Activated CD4-positive, CD25-positive, alpha-beta regulatory T cell (primary cell): ENCODE measurements at places on chromosomes 7 and 10.

DNA sequence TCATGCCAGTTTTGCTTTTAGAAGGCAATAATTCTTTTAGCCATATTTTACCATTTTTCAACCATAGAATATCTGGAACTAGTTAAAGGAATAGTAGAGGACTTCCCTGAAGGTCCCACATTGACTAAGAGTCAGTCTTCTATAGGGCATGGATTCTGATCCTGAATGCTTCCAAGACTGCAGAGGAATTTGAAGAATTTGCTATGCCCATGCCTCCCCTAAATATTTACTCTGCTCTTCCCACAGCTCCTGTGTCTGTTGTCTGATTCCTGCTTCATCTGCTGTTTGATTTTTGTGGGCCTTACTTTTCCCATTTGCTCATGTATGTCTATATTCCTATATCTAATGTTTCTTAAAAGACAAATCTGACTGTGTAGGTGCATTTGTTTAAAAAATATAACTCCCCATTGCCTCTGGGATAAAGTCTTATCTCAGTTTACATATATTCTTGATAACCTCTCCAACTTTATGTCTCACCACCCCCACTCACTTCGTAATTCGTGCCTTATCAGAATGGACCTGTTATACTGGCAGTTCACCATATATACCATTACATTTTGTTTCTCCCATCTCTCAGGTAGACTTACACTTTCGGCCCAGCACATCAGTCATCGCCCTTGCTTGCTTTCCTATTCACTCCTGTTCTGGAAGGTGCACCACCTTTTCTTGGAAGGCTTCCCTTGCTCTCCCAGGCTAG lies 33.9 kb downstream of the LRRC4 start:
- DNase-seq = no peak

DNA sequence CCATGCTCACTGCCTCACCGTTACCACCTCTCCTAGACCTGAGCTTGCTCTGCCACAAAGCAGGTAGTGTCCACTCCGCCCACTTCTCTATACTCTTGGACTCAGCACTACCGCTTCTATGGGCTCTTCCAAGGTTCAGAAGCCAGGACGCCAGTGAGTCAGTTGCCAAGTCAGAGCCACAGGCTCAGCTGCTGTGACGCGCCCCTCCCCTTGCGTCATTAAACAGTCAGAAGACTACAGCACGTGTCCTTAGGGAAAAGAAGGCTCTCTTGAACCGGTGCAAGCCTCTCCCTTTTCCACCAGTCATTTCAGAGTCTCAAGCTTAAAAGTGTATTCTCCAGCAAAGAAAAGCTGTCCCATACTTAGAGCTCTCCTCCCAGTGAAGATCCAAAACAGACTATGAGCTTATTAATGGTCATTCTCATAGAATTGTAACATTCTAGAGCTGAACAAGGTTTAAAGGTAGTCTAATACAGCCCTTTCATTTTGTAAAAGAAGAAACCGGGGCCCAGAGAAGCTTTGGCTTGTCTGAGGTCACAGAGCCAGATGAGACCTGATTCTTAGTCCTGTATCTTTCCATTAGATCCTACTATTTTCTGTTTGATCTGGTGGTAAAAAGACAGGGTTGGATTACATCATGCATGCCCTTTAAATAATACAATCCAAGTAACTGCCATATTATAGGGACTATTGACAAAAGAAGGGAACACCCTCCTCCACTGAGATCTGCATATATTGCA lies 40.9 kb upstream of the MET start:
- no peak for DNase-seq

- DNase-seq = no peak
Observed at GRCh38 chr7:80445351-80445750, 66.5 kb downstream of the GNAT3 start.

GRCh38 chr7:17598846-17599245 lies 300.4 kb downstream of the AHR start:
- no peak for DNase-seq

GRCh38 chr10:112286837-112287818 lies 3.9 kb downstream of the TECTB start:
- no peak for DNase-seq

DNA sequence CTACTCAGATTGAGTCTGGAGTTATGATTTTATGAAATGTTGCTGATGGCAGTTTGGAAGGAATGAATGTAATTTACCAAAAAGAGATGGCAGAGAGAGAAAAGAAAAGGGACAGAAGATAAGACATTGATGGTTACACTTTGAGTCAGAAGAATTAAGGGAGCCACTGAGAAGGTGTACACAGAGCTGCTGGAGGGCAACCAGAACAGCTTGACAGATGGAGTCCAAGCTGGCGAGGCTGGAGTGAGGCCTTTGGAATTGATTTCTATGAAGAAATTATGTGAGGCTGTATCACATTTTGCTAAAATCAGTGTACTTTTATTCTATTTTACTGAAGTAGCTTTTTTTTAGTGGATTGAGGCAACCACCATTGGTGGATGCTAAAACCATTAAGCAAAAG lies 740.5 kb downstream of the REEP3 start:
- no peak for DNase-seq

- no peak for DNase-seq
Observed at GRCh38 chr7:69772718-69773436, 174.6 kb downstream of the AUTS2 start.

DNA sequence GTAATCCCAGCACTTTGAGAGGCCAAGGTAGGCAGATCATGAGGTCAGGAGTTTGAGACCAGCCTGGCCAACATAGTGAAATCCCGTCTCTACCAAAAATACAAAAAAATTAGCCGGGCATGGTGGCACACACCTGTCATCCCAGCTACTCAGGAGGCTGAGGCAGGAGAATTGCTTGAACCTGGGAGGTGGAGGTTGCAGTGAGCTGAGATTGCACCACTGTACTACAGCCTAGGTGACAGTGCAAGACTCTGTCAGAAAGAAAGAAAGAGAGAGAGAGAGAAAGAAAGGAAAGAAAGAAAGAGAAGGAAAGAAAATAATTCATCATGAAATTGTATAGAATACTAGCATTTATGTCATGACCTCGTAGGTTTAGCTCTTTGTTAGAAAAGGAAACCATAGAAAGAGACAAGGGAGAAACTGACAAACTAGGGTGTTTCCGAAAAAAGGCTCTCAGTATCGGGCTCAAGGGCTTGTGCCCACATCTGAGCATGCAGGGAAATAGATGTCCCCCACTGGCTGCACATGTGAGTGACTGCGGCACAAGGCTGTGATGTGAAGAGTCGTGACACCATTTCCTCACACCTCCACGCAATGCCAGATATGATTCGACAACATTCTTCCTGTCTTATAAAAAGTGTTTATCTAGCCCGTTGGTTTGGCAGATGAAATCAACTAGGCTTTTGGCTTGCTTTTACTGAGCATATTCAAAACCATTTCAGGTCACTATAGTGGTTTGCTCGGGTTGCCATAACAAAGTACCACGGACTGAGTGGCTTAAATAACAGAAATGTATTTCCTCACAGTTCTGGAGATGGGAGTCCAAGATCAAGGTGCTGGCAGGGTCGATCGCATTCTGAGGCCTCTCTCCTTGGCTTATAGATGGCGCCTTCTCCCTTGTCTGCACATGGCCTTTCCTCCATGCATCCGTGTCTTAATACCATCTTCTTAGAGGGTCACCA lies 2.0 kb downstream of the SRGN start:
- DNase-seq = no peak

GRCh38 chr7:98993024-98993897 lies 114.9 kb downstream of the TRRAP start:
- DNase-seq = no peak

DNA sequence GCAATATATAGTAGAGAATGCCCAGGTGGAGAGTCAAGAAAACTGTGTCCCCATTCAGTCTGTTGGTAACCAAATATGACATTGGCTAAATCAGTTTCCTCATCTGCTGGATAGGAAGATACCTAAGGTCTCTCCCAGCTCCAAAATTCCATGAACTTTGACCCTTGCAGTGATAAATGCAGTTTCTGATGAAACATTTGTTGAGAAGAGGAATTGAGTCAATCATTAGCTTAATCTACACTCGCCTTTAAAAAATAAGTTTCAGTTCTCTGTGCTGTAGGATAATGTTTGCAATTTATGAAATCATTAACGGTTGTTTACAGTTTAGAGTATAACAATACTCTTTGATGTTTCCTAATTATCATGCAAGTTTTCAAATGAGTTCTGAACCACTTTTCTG lies 38.0 kb upstream of the SLC25A13 start:
- no peak for DNase-seq

DNA sequence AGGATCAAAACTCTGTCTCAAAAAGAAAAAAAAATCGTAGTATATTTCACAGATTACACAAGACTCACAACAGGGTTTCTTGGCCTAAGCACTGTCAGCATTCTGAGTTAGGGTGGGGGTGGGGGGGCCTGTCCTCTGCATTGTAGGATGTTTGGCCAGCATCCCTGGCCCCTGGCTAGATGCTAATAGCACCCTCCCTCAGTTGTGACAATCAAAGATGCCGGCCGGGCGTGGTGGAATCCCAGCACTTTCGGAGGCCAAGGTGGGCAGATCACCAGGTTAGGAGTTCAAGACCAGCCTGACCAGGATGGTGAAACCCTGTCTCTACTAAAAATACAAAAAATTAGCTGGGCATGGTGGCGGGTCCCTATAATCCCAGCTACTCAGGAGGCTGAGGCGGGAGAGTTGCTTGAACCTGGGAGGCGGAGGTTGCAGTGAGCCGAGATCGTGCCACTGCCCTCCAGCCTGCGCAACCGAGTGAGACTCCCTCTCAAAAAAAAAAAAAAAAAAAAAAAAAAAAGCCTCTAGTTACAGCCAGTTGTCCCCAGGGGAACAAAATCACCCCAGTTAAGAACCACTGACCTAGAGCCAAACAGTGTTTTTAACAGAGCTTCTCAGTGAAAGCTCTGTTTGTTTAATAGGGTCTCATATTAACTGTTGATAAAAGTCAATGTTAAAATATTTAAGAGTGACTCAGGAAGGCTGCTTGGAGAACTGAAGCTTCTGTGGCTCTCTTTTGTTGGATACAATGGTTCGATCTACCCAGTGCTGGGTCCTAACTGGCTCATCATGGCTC lies 161.0 kb upstream of the FAM171A1 start:
- no peak for DNase-seq

- DNase-seq = no peak
Observed at GRCh38 chr7:103710247-103710646, 264.2 kb upstream of the SLC26A5 start.

DNA sequence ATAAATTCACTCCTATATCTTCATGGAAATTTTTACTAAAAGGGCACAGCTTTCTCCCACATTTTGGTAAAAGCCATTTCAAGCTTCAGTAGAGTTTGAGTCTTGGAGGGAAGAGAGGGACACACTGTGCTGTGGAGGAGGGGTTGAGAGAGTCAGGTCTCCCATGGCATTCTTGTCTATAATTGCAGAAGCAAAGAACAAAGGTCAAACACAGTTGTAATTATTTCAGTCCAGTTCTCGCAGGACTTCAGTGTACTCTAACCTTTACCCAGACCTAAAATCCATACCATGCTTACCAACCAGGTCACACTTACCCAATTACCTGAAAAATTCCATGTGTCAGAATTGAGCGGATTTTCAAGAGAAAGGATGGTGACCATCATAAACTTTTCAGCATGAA lies 298.4 kb downstream of the XPNPEP1 start:
- DNase-seq = no peak
